HL-60 (cell line): ENCODE measurements at places on chromosomes 3 and 15.

DNA sequence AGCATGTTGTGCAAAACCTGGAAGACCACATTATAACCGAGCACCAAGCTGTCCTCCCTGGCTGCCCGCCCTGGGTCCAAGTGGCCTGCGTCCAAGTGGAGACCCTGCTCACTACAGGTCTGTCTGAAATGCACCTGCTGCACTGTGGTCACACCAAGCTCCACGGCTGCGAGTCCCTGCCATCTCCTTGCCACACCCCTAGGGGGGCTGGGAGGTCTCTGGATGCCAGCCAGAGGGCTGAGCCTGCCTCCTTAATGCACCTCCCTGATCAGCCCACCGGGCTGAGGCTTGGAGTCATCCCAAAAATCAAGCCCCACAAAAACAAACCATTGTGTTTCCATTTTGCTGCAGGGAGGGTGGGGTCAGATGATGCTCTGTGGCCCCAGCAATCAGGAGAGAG lies 187.1 kb downstream of the MEGF11 start:
- no peak for DNase-seq

- no peak for DNase-seq
Observed at GRCh38 chr3:134114726-134115125, 85.0 kb upstream of the SLCO2A1 start.

- no peak for DNase-seq
Observed at GRCh38 chr3:87694678-87695077, 364.1 kb downstream of the CGGBP1 start.

DNA sequence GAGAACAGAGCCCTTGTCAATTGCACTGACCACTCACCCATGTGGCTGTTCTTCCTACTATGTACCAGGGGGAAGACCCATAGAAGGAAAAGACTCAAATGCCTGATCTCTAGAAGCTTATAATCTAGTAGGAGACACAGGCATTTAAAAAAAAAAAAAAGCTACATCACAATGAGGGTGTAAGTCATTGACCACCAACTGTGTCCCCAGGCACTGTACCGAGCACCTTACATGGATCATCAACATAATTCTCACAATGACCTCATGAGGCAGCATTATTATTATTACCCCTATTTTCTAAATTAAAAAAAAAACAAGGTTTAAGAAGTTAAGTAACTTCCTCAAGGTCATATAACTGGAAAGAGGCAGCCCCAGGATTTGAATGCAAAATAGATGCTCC lies 247.4 kb downstream of the SHOX2 start:
- DNase-seq: no peak

DNA sequence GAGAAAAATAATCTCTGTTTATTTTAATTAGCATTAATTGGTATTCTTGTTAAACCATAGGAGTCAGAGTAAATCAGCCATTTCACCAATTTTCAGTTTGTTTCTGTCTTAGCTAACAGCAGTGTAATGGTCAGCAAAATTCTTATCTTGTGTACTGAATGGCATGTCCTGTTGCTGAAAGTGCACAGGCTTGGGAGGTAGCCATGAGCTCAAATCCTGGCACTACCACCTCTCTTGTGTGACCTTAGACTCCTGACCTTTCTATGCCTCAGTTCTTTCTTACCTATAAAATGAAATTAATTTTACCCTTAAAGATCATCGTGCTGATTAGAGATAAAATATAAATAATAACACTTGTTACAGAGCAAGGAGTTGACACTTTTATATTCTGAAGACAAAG lies 35.8 kb downstream of the MLH1 start:
- no peak for DNase-seq

DNA sequence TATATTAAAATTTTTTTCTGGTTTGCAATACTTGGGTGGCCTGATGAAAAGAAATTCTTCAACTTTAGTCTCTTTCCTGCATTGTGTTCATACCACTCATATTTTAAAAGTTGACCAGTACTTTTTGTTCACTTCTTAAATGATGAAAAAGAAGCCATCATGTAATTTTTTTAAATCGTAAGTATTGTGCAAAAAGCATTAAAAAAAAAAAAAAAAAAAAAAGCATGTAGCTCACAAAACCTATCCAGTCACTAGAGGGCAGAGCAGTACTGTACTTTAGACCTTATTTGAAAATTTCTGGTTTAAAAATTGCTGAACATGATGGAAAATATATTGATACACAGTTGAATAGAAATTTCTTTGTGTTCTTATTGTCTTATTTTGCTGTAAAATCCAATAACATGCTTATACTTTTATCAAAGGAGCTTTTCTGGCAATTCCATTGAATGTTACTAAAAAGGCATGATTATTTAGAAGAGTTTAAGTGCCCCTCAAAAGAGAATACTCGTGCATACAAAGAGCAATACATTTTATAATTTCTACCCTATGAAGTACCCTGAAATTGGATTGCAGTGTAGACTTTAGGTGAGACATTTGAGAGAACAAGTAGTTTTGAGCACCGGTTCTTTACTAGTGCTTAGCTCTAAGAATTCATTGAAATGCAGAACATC lies 137.7 kb downstream of the BBX start:
- no peak for DNase-seq

DNA sequence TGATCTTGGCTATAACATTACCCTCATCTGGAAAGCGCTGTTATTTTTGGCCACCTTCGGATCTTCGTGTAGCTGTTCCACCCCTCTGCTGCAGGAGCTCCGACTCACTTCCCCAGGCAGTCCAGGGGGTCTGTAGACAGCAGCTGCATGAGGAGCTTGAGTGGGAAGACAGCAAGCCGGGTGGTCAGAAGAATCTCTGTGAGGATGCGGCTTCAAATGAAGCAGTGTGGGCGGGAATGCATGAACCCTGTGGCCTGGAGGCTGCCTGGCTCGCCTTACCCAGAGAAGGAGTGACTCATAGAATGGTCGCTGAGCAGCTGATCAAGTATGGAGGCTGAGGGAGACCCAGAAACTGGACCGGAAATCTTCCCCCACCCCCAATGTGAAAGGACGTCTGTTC lies 45.2 kb upstream of the NR2F2 start:
- DNase-seq: no peak

- DNase-seq: peak; percentile 56
Observed at GRCh38 chr3:9778143-9779074, 8.7 kb upstream of the CAMK1 start.

- peak; percentile 20 for DNase-seq
Observed at GRCh38 chr3:37494216-37494615, 319.8 kb upstream of the LRRFIP2 start.

- DNase-seq: no peak
Observed at GRCh38 chr3:82080792-82081191, 319.3 kb upstream of the GBE1 start.

DNA sequence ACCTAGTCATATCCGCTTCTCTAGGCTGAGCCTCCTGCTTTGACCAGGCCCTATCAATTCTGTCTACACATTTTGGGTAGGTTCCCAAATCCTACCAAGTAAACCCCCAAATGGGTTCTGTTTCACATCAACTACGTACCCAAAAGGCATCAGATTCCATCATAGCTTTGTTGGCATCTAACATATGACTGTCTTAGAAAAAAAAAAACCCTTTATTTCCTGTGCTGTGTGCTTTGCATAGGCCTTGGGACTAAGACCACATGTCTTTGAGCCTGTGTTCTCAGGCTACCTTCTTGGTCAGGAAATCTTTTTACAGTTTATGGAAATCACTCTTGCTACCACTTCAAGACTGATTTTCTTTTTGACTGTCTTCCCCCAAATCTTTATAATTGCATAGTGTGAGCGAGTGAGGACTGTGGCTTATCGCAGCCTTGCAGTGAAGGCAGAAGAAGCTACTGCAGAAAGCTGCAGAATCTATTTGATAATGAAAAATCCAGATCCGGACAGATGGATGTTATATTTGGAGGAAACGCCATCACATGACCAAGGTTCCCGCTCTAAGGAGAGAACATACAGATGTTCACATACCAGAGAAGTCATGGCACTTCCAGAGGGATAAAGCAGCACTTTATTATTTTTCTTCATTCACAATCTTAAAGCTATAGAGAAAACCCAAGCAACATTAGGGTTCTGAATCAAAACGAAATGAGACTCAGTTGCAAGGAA lies 111.2 kb downstream of the EOMES start:
- DNase-seq: no peak

DNA sequence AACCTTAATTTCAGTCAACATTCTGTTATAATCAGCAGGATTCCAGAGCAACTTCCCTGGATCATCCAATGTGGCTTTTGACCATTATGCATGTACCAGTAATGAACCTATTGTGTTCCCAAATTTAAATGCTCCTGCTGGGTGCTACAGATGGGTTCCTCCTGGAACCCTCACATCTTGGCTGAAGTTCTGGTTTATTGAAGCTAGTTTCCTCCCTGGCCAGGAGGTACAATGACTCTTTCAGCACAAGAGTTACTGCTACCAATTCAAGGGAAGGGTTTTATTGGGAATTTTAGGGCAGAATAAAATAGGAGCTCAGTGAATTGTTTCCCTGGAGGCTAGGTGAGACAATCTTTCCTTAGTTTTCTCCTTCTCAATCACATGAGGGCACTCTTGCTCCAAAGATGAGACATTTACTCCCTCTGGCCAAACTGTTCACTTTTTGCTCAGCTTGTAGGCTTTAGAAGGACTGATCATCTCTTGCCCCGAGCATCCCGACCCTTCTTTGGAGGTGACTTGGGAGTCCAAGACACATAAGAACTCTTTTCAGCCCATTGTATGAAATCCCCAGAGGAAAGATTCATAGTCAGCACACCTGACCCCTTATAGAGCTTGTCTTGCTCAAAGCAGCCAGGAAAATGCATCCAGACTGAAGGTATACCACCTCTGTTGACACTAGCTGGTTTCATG lies 8.8 kb upstream of the NPHP3 start:
- no peak for DNase-seq

- DNase-seq: no peak
Observed at GRCh38 chr15:61309031-61309511, 80.0 kb upstream of the RORA start.

DNA sequence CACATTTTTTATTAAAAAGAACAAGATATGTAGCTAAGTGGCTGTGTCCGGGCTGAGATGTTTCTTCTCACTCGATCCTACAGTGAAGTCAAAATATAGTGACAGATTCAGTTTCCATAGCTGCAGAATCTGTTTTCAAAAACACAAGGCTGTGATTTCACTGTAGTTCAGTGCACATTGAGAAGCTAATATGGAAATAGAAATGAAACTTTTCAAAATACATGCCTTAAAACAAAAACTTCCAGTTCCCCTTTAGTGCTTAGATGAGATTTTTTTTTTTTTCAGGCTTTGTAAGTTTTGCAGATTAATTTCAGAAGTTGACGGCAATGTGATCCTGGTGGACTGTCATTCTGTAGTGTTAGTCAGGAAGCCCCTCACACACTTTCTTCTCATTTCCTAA lies 23.8 kb upstream of the TRAK1 start:
- no peak for DNase-seq

DNA sequence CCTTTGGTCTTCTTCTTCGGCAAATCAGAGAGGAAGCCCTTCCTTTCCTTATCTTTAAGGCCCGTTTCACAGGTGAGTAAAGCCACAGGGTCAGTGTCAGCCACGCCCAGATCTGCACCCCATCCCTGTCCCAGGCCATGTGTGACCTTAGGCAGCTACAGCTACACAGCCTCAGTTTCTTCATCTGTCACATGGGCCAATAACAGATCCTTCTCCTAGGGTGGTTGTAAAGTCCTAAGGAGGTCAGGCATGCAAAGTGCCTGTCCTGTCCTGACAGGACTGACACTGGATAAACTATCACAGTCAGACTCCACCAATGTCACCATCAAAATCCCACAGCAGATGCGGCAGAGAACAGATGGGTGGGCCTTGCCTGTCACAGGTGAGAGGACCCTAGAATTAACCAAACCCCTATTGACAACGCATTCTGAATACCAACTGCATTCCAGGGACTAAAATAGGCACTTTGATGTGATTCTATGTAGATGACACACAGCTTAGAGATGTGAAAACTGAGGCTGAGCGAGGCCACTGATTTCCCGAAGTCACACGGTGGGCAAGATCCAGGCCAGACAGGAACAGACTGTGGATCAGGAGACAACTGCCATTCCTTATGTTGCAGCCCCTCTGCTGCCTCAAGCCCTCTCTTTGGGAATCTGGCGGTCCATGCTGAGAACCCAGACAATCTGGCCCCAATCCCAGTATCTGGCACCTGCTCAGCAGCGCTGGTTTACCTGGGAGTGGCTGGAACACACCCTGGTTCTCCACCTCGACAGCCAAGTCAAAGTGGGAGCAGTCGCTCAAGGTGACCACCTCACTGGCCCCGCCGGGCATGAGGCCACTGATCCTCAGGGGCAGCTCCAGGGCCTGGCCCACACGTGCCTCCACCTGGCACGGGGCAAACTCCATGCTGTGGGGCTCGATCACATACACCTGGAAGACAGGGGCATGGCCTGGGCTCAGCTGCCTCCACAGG lies 48.7 kb downstream of the NUP210 start:
- DNase-seq: no peak

DNA sequence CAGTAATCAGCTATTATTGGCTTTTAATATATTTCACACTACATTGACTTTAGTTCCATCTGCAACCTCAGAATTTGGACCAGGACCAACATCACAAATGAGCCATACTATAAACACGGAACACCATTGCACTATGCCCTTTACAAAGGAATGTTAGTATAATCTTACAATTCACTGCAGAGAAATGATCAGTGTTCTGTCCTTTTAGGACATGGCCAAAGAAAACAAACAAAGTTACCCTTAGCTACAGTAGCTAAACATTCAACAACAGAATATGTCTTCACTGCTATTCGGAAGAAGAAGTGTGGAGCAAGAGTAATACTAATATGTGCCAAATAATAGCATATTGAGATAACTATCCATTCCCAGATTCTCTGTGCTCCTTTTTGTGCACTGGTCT lies 90.4 kb downstream of the NAALADL2 start:
- no peak for DNase-seq

DNA sequence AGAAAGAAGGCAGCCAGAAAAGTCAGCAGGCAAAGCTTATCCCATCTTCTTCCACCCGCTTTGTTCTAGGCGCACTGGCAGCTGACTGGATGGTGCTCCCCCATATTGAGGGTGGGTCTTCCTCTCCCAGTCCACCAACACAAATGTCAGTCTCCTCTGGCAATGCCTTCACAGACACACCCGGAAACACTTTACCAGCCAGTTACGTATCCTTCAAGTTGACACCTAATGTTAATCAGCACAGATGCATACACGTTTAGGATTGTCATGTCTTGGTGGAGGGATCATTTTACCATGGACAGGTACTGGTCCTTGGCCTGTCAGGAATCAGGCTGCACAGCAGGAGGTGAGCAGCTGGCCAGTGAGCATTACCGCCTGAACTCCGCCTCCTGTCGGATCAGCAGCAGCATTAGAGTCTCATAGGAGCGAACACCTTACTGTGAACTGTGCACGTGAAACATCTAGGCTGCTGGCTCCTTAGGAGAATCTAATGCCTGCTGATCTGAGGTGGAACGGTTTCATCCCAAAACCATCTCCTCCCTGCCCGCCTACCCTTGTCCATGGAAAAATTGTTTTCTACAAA lies 59.1 kb upstream of the PYDC2 start:
- no peak for DNase-seq
